NCI-H2171 (cell line): ENCODE measurements at places on chromosomes 2 and 18.

GRCh38 chr2:189014449-189015138, 40.4 kb downstream of the COL3A1 start:
- DNase-seq = no peak

DNA sequence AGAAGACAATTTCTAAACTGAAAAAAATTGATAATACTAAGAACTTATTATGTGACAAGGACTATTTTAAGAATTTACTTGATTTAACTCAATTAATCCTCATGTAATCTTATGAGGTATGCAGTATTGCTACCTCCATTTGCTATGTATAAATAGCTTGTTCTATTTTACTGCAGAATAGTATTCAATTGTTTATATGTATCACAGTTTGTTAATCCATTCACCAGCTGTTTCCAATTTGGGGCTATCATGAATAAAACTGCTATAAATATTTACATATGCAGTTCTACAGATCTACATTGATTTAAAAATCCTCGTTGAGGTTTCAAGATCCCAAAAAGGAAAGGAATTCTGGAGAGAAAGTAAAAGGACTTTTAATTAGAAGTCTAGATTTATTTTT, 54.8 kb upstream of the DOCK10 start:
- no peak for DNase-seq

DNA sequence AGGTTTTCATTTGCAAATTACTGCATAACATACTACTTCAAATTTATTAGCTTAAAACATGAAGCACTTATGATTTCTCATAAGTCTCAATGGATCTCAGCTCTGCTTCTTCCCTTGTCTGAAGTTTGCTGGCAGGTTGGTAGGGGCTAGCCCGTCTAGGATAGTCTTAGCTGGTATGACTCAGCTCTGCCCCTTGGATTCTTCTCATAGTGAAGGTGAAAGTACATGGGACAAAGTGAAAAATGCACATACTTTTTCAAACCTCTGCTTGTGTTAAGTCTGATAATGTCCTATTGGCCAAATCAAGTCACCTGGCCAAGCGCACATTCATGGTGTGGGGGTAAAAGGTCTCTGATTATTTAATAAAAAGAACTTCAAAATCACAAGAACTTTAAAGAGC, 184.8 kb upstream of the VWC2L start:
- DNase-seq = no peak

GRCh38 chr18:60910534-60910933, 422.7 kb upstream of the CDH20 start:
- DNase-seq = no peak

DNA sequence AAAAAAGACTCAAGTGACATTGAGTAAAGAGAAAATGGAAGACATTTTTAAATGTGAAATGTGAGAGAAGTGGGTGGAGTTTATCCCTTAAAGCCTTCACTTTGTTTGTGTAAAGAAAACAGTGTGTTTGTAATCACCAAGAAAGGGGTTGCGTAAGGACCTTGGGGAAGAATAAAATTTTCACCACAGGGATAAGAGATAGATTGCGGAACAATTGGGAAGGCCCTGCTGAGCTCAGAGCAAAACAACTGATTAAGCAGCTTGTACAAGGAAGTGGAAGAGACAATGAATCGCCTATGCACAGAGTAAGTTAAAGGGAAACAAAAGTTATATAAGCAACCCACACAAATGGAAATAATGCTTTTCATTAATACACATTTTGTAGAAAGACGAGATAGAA, 327.7 kb downstream of the RAD51AP2 start:
- no peak for DNase-seq

- DNase-seq = no peak
Measured at GRCh38 chr2:173359231-173359630, 4.6 kb downstream of the CDCA7 start.
